ENCODE measurements at places on chromosomes 12 and 14.

DNA sequence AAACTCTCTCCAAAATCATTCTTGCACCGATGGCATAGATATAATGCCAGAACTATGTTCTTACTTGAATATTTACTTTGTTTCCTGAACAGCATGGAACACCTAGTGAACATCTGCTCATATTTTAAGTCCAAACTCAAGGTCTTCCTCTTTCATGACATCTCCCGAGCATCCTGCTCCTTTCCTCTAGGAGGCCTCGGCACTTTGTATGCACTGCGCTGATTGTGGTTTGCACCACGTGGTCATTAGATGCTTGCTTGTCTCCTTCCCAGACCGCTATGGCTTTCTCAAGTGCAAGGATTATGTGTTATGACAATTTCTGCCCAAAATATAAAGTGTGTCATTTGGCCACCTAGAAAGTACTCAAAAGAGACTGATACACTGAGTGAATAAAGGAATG, 912.0 kb downstream of the GALC start:
- no peak for DNase-seq

GRCh38 chr12:76852106-76852505, 26.7 kb downstream of the CSRP2 start:
- DNase-seq = no peak

DNA sequence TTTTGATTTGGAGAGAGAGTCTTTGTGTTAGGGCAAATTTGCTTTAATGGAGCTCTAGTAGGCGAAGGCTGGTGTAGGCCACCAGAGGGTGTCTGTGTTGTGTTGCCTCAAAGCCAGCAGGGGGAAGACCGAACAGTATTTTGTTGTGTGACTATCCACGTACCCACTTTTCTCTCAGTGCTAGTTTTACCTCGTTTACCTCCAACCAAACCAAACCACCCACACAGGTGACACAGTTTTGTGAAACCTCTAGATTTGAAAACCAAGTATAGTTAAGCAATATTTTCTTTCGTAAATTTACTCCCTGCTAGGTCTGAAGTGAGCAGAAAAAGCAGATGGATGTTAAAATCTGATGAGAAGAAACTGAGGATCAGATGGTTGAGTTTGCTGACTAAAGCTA, 36.3 kb upstream of the NPFF start:
- DNase-seq = peak; percentile 61

DNA sequence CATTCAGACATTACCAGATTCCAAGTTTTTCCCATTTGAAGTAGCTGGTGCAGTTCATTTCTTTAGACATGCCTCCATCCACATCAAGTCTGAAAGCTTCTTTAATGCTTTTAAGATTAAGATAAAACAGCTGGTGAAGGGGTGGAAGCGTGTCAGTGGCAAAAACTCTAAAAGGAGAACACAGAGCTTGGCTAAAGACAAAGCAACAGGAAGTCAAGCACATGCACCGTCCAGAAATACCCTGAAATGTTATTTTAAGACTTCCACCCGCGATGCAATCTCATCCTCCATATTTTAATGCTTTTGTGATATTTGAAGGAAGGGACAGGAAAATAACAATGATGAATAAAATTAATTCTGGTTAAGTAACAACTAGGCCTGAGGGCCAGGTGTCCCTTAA, 31.8 kb downstream of the PPM1H start:
- no peak for DNase-seq

GRCh38 chr14:22159957-22160356, 429.1 kb downstream of the DAD1 start:
- no peak for DNase-seq

GRCh38 chr14:23009483-23009938, 432 bp downstream of the C14orf93 start:
- DNase-seq = no peak
